ENCODE measurements at places on chromosomes 5 and 9. TPM values are rescaled to one million over a fixed set of nuclear protein-coding genes. Genes with fewer than 3 reads are reported as not detected.

Gene CENPH
- 5.5 TPM for total RNA-seq

Gene SOHLH1
- total RNA-seq: not detected

Gene ICE1
- 30.8 TPM for total RNA-seq

Gene IFNA21
- not detected for total RNA-seq

Gene ECSCR
- 217 TPM for total RNA-seq

Gene INSYN2B
- 10.8 TPM for total RNA-seq

Gene SLC6A19
- total RNA-seq: not detected

Gene GRM6
- not detected for total RNA-seq

Gene ADAMTSL1
- total RNA-seq: 21.6 TPM

Gene ANKRD20A1
- total RNA-seq: 1.7 TPM

Gene PCDHGA10
- total RNA-seq: 3.9 TPM

Gene UGT3A1
- total RNA-seq: not detected

Gene CD72
- total RNA-seq: not detected

Gene TRPM3
- total RNA-seq: 1.1 TPM

Gene RPL37
- 3,351 TPM for total RNA-seq

Gene CKS2
- 87.1 TPM for total RNA-seq

Gene STK32A
- total RNA-seq: 0.38 TPM

Data from endothelial cell of coronary artery (primary cell).